ENCODE measurements at places on chromosomes 11 and 22.

DNA sequence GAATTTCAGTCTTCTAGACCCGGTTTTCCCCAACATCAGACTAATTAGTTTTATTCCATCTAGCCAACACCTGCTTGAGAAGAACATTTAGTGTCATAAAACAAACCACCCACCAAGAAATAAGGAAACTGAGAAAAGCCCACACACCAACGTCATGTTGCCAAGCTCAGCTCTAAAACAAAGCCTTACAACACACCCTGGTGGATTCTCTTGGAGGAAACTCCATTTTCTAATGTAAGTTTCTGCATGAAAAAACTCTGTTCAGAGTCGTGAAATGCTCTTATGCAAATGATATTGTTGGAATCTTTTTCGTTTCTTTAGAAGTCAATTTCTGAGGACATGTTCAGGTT is 105.0 kb upstream of the RAG2 start:
- no peak for DNase-seq

- DNase-seq: no peak
Measured at GRCh38 chr11:6889835-6890234, 2.5 kb downstream of the OR2D2 start.

DNA sequence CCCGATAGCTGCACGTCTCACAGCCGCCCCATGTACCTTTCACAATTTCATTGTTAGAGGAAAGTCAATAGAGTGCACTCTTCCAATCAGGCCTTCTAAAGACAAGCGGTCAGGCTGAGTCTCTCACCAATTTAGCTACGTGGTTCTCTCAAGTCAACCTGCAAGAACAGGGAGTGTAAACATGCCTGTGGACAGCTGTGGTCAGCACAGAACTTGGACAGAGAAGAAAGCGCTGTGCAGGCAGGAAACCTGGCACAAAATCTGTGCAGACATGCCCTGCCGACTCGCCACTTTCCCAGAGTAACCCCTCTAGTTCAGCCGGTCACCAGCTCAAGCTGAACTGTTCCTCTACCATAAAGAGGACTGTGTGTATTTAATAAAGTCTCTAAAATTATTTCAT is 39.5 kb downstream of the CHKA start:
- DNase-seq: no peak

DNA sequence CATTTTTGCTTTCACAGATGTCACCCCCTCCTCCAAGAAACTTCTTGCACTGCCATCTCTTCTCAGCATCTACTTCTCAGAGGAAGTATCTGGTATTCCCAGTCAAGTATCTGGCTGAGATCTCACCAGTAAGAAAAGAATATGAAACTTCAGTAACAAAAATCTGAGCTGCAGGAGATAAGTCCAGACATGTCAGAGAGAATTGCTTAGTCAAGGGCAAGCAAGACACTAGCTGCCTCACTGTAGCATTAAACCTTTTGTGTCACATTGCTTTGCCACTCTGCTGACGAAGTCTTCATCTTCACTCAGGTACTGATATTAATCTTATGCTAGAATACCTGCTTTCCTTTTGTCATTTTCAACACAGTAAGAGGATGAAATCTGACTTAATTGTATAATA is 70.6 kb upstream of the ZC3H12C start:
- DNase-seq: no peak

GRCh38 chr11:86606836-86607481 is 65.5 kb downstream of the ME3 start:
- DNase-seq: no peak

GRCh38 chr11:97943493-97943892 is 1077.3 kb upstream of the CNTN5 start:
- DNase-seq: no peak

- DNase-seq: no peak
Measured at GRCh38 chr11:121129362-121130340, 28.6 kb downstream of the TECTA start.

DNA sequence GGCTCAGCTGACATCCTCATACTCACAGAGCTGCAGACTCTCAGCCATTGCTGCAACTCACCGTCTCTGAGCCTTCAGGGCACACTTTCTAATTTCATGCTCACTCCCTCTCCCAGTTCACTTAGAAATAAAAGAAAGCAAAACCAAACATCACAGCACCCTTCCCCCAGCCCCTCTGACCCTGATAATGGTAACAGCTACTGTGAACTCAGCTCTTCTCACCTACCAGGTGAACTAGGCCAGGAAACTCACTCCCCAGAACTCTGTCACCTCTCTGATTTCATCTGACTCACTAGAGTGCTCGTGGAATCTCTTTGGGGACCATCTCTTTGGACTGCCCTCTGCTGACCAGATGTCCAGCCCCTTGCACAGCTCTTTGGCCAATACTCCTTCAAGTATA is 14.5 kb upstream of the PARVA start:
- DNase-seq: no peak

- peak; percentile 12 for DNase-seq
Measured at GRCh38 chr11:122202951-122203456, 87.0 kb upstream of the BLID start.

DNA sequence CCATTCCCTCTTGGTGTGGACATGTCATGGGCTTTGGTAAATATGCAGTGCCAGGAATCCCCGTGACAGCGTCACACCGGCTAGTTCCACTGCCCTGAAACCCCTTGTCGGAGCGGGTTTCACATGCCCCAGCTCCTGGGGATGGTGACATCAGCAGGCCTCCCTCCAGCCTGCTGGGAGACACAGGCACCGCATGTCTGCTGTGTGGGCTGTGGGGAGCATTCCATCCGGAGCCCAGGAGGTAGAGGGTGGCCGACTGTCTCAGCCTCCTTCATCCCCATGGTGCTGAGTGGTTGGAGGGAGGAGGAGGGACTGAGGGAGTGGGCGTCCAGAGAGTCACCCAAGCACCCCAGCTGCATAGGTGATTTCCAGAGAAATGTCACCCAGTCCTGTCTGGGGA is 1161.1 kb downstream of the BRD1 start:
- no peak for DNase-seq

- no peak for DNase-seq
Measured at GRCh38 chr11:99098751-99099150, 78.0 kb downstream of the CNTN5 start.

GRCh38 chr22:21094911-21095772 is 49.4 kb downstream of the LRRC74B start:
- DNase-seq: no peak

DNA sequence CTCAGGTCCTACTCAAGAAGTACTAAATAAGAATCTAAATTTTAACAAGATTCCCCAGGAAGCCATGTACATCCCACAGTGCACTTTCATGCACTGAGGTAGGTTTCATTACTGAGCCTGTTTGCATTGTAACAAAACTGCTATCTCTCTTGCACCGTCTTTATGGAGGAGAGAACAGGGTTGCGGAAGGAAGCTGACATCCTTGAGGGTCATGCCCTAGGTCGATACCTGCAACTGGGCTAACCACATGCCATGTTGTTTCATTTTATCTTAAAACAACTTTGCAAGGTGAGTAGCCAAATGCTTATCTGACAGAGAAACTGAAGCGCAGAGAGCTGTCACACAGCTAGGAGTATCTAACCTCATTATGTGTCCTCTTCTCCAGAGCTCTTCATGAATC is 656.3 kb upstream of the TENM4 start:
- no peak for DNase-seq

DNA sequence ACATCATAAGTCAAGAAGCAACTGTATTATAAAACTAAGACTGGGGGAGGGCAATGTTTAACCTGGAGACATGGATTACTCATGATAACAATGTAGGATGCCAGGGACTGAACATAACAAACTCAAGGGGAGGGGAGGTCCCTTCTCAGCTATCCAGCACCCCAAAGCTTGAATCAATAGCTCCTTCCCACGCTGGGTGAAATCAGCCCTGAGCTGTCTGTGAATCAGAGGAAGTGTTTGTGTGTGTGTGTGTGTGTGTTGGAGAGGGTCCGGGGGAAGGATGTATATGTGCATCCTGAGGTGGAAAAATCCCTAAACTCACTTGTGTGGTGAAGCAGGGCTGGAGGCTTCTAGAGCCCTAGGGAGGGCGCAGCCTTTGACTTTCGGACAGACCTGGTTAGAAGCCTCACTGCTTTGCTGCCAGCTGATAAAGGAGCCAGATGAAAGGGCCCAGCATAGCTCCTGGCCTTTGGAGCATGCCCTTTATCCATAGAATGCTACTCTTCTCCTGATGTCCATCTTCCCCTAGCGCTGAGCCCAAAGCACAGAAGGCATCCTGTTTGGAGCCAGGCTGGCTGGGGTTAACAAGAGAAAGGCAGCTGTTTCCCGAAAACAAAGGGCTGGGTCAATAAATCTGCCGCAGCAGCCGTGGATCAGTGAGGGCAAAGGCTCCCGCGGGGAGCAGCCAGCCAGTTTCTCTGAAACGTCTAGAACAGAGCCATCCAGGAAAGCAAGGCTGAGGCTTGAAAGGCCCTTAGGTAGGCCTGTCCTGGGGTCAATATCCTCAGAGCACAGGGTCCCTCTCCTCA is 35.8 kb downstream of the TNKS1BP1 start:
- DNase-seq: no peak

DNA sequence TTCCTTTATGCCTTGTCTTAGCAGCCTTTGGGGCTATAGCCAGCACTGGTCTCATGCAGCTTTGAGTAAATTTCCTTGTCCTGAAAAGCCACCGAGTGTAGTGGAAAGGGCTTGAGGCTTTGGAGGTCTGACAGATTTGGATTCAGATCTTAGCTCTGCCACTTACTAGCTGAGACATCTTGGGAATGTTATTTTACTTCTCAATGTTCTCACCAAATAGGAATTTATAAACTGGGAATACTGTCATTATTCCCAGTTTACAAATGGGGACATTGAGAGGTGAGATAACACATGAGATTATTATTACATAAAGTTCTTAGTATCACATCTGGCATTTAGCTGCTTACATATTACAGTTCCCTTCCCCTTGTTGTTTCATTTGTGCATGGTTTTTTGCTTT is 95.5 kb downstream of the COMMD9 start:
- no peak for DNase-seq

- DNase-seq: no peak
Measured at GRCh38 chr11:69945157-69945556, 125.9 kb upstream of the FGF3 start.

DNA sequence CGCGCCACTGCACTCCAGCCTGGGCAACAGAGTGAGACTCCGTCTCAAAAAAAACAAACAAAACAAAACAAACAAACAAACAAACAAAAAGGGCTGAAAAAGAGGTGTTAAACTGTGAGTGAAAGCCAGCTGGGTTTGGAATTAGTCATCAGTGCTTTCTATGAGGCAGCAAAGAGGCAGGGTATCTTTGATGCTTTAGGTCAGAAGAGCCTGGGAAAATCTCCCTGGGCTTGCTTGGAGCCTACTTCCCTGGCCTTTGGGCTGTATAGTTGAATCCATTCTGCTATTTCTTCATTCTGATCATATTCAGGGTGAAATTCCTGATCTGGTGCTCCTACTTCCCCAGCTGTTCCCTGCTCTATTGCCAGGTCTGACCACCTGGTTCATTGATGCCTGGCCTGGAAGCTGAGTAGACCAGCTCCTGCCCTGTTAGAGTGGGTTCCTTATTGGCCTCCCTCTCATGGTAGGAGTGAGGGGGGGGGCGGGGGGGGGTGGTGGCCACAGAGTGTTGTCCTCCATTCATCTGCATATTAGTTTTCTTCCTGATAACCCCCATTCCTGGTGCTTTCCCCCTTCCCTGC is 65.6 kb downstream of the INSC start:
- no peak for DNase-seq

DNA sequence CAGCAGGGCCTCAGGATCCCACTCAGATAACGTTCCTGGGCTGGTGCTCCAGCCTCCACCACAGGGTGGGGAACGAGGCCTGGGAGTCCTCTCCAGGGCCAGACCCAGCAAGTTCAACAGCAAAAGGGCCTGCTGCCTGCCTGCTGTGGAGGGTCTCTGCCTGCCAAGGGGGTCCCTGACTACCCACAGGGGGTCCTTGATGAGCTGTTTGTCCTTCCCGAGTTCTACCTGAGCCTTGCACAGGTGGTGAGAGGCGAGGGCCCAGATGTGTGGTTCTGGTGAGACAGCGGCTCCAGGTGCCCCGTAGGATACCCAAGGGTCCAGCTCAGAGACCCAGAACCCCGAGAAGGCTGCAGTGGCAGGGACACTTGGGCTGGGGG is 4.4 kb downstream of the DUSP8 start:
- DNase-seq: no peak

DNA sequence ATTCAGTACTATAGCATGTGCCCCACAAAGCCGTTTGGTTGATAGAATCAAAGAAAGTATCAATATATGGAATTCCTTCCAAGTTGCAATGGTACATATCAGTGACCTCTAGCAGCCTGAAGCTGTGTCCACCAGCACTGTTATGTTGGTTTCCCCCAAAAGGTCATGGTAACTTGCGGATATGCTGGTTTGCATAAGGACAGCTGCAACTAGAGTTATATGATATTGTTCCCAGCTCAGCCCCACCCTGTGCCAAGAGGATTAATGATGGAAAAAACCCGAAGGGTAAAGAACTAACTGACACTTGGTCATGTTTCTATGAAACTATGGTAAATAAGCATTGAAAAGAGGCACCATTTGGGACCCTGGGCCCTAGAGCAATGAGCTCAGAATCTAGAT is 93.5 kb downstream of the PDHX start:
- DNase-seq: no peak

GRCh38 chr11:80162387-80162786 is 721.6 kb upstream of the TENM4 start:
- DNase-seq: no peak

GRCh38 chr11:66237867-66238266 is 30.6 kb upstream of the RAB1B start:
- DNase-seq: no peak

DNA sequence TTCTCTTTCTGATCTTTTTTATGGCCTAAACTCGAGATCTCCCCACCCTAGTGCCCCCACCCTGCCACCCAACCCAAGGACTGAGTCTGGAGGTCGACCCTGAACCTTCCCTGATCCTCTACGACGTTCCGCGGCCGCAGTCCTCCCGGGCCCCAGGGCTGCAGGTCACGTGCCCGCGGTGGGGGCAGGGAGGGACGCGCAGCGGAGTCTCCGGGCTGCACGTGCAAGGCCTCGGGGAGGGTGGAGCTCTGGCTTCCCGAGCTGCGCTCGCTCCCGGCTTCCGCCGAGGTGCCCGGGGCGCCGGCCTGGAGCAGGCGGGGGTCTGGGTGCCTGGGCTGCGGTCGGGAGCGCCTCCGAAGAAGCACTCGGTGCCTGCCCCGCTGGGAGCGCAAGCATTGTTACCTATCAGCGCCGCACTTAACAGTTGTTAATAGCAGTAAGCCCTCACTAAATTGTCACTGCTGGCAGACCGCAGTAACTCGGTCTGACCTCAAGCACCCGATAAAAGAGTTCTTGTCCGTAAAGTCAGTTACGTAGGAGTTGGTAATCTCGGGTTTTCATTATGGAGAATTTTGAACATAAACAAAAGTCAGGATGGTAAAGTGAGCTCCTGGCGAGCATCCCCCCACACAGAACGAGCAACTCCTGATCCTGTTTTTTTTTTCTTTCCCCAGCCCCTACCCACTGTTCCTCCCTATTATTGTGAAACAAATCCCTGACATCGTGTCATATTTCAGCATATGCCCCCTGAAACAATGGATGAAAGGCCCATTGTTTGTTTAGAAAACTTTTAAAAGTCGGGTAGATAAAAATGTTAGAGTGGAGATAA is 69.7 kb upstream of the EP300 start:
- DNase-seq: peak; percentile 66

GRCh38 chr11:69819541-69820070 is 390 bp upstream of the FGF3 start:
- no peak for DNase-seq

All from activated CD4-positive, alpha-beta T cell treated with anti-CD3 and anti-CD28 coated beads, Interleukin-2, amount 50 U/mL, for 4 hours (primary cell).